ENCODE measurements at places on chromosomes 5 and 9. TPM values are rescaled to one million over a fixed set of nuclear protein-coding genes. Genes with fewer than 3 reads are reported as not detected.

DNA sequence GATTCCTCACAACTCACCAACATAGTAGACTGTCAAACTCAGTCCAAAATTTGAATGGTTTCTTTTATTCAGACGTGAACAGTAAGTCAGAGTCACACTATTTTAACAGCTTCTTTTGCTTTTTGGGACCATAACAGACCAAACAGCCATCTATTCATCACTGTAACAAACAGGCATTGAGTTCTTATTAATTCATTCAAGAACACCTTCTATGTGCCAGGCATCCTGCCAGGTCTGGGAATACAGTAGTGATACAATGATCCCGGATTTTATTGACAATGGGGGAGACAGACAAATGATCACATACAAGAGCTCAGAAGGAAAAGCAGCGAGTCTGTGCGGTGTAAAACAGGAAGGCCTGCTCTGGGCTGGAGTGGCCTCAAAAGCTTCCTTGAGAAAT lies 153.3 kb upstream of the ERCC6L2 start:
- H3K27me3 ChIP-seq, result no peaks in the 10 kb centered on the region
- H3K27ac ChIP-seq, result no peak overlapping the region
- no peak for DNase-seq
- no peaks in the 10 kb centered on the region for H3K36me3 ChIP-seq

Gene CDC25C
- total RNA-seq, result 0.25 TPM

GRCh38 chr9:133074111-133074651 lies 12.4 kb downstream of the CEL start:
- no peak overlapping the region for H3K4me3 ChIP-seq
- no peaks in the 10 kb centered on the region for H3K36me3 ChIP-seq
- H3K4me1 ChIP-seq, result no peaks in the 10 kb centered on the region
- no peak for DNase-seq
- no peaks in the 10 kb centered on the region for H3K27me3 ChIP-seq
- no peak overlapping the region for H3K27ac ChIP-seq

Gene TAF11L5
- total RNA-seq, result not detected

DNA sequence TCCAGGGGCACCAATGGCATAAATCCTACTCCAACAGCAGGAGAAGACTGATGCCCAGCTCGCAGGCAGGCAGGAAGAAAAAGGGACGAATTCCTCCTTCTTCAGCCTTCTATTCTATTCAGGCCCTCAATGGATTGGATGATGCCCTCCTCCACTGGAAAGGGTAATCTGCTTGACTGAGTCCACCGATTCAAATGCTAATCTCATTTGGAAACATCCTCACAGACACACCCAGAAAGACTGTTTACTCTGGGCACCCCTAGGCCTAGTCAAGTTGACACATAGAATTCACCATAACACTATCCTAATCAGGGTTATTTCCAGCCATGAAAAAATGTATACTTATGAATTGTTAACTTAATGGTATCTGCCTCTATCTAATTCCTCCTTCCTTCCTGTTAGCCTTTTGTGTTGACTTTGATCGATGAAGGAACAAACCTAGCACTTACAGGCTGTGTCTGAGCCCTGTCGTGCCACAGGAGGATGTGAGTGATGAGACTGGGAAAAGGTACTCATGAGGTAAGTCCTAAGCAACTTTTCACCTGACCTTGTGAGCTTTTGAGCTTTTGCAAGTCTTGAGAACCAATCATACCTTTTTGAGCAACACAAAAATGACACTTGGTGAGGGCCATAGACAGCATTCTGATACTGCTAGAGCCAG lies 36.5 kb downstream of the FOXD1 start:
- no peak overlapping the region for H3K27ac ChIP-seq
- no peak overlapping the region for H3K4me3 ChIP-seq
- no peak for DNase-seq
- no peaks in the 10 kb centered on the region for H3K36me3 ChIP-seq
- H3K4me1 ChIP-seq, result no peaks in the 10 kb centered on the region
- no peaks in the 10 kb centered on the region for H3K27me3 ChIP-seq

DNA sequence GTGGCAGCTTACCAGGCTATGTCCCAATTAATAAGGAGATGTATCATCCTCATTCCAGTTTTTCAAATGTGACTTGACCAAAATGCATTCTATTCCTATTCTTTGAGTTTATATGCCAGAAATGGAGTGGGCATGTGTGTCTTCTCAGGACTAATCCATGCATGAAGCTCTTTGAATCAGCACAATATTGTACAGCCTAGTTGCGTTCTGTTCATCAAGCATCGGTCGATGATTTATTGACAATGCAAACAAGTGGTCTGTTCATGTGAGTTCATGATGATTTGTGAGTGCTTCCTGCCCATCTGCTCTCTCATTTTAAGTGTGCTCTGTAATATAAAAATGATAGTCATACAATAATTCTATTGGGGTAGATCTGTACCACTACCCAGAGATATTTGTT lies 48.3 kb downstream of the PALM2AKAP2 start:
- H3K4me1 ChIP-seq, result no peaks in the 10 kb centered on the region
- no peaks in the 10 kb centered on the region for H3K36me3 ChIP-seq
- no peak overlapping the region for H3K4me3 ChIP-seq

DNA sequence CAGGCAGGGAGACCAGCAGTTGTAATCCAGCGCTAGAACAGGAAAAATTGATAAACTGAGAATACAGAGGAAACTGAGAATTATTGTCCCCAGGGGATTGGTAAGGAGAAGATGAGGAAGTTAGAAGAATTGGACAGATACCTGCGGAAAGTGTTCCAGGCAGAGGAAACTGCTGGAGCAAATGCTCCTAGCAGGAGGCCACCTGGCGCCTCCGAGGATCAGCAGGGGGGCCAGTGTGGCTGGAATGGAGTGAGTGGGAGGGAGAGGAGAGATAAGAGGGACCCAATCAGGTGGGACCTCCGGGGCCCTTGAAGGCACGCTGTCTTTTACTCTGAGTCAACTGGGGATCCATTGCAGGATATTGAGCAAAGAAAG lies 695 bp upstream of the ANXA6 start:
- peak overlapping the region; percentile 56 for H3K4me3 ChIP-seq
- H3K27me3 ChIP-seq, result no peaks in the 10 kb centered on the region
- no peaks in the 10 kb centered on the region for H3K4me1 ChIP-seq

Gene IGIP
- total RNA-seq, result 15.5 TPM

Gene N4BP3
- 5.6 TPM for total RNA-seq

GRCh38 chr9:33186457-33187168 lies 19.5 kb upstream of the B4GALT1 start:
- H3K27me3 ChIP-seq, result no peaks in the 10 kb centered on the region
- H3K4me3 ChIP-seq, result no peak overlapping the region
- H3K4me1 ChIP-seq, result no peaks in the 10 kb centered on the region

DNA sequence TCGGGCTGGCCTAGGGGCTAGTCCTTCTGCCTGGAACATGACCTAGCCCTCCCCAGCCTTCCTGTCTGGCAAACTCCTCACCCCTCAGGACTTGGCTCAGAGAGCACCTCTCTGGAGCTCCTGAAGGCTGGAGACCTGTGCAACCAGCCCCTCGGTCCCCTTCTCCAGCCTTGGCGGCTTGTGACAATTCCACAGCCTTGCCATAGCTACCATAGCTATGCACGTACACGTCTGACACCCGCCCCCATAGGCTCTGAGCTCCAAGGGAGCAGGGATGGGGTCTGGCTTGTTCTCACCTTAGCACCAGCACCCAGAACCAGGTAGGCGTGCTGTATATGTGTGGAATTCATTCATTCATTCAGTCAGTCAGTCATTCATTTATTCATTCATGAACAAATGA lies 49.7 kb downstream of the NTNG2 start:
- H3K4me3 ChIP-seq, result no peak overlapping the region
- DNase-seq, result no peak
- H3K4me1 ChIP-seq, result no peaks in the 10 kb centered on the region
- H3K27me3 ChIP-seq, result no peaks in the 10 kb centered on the region
- H3K27ac ChIP-seq, result no peak overlapping the region

Gene PRELID1
- 90.8 TPM for total RNA-seq

Gene JAKMIP2
- total RNA-seq, result 0.38 TPM

Gene FAXDC2
- total RNA-seq, result 14.1 TPM

Gene LCN2
- 198 TPM for total RNA-seq

GRCh38 chr9:133148199-133149129 lies 15.2 kb downstream of the GBGT1 start:
- H3K4me1 ChIP-seq, result no peaks in the 10 kb centered on the region
- H3K4me3 ChIP-seq, result peak overlapping the region; percentile 77
- H3K27me3 ChIP-seq, result no peaks in the 10 kb centered on the region
- no peaks in the 10 kb centered on the region for H3K36me3 ChIP-seq
- peak; percentile 91 for DNase-seq

Gene SLC34A1
- 0.91 TPM for total RNA-seq

- no peaks in the 10 kb centered on the region for H3K36me3 ChIP-seq
- H3K4me1 ChIP-seq, result peaks cover 3% of the 10 kb centered on the region
Measured at GRCh38 chr5:147400881-147401280, 109.0 kb downstream of the DPYSL3 start.

Measured in kidney (tissue), 22 donors.